ENCODE measurements at places on chromosomes 7 and 10.
A peak's percentile ranks its signal among the peaks of the same experiment; 100 is the strongest.

- DNase-seq = no peak
Observed at GRCh38 chr10:27783660-27784059, 38.0 kb upstream of the MKX start.

DNA sequence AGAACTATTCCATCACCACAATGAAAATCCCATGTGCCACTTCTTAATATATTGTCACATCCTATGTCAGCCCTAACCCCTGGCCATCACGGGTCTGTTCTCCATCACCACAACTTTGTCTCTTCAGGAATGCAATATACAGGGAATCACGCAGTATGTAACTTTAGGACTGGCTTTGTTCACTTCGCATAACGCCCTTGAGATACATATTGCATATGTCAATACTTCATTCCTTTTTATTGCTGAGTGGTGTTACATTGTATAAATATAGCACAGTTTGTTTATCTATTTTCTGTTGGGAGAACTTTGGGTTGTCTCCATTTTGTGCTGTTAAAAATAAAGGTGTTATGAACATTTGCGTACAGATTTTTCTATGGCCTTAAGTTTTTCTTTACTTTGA is 195.4 kb upstream of the ZMIZ1 start:
- DNase-seq = no peak

DNA sequence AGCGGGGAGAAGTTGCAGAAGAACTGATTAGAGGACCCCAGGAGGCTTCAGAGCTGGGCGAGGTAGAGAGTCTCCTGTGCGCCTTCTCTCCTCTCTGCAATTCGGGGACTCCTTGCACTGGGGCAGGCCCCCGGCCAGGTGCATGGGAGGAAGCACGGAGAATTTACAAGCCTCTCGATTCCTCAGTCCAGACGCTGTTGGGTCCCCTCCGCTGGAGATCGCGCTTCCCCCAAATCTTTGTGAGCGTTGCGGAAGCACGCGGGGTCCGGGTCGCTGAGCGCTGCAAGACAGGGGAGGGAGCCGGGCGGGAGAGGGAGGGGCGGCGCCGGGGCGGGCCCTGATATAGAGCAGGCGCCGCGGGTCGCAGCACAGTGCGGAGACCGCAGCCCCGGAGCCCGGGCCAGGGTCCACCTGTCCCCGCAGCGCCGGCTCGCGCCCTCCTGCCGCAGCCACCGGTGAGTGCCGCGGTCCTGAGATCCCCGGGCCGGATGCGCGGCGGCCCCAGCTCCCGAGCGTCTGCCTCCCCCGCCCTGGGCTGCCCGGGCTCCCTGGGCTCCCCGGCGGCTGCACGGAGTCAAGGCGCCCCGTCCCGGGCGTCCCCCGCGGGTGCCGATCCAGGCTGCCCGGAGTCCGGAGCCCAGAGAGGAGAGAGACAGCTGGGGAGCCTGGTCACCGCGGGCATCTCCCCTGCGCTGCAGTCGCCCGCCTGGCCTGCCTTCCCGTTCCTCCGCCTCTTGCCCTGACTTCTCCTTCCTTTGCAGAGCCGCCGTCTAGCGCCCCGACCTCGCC is at the start of gene PLAU:
PLAU (plus strand) TSS at position 369 of the 789 bp plus-strand sequence. CDS start 424 bp downstream, outside the sequence.
- DNase-seq = peak; percentile 72

GRCh38 chr7:75055830-75056772 is 17.5 kb downstream of the RCC1L start:
- DNase-seq = no peak

- DNase-seq = no peak
Observed at GRCh38 chr10:59968705-59969104, 62.3 kb upstream of the CCDC6 start.

- DNase-seq = no peak
Observed at GRCh38 chr10:116470768-116471415, 43.2 kb downstream of the PNLIPRP3 start.

- no peak for DNase-seq
Observed at GRCh38 chr10:78686444-78687060, 382.2 kb upstream of the ZMIZ1 start.

DNA sequence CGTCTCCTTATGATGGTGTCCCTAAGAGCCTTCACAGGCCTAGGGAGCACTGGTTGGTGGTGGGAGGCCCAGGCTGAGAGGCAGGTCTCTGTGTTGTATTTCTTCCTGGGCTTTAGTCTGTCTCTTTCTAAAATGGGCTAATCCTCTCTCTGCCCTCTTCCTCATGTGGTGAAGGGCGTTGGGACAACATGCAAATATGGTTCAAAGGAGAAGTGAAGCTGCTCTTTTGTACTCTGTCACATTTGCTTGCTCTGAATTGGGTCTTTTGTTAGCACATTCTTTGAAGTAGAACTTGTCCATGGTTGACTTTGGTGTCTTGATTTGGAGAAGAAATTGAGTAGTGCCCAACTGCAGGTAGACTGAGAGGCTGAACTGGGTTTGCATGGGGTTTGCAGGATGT is 814 bp downstream of the HK1 start:
- DNase-seq = no peak

- DNase-seq = no peak
Observed at GRCh38 chr7:130135208-130136205, 65.2 kb downstream of the KLHDC10 start.

- no peak for DNase-seq
Observed at GRCh38 chr7:21281193-21281592, 146.7 kb upstream of the SP4 start.

GRCh38 chr10:97508342-97508741 is 9.6 kb downstream of the UBTD1 start:
- no peak for DNase-seq

GRCh38 chr7:155303897-155304296 is 6.2 kb downstream of the INSIG1 start:
- DNase-seq = no peak

DNA sequence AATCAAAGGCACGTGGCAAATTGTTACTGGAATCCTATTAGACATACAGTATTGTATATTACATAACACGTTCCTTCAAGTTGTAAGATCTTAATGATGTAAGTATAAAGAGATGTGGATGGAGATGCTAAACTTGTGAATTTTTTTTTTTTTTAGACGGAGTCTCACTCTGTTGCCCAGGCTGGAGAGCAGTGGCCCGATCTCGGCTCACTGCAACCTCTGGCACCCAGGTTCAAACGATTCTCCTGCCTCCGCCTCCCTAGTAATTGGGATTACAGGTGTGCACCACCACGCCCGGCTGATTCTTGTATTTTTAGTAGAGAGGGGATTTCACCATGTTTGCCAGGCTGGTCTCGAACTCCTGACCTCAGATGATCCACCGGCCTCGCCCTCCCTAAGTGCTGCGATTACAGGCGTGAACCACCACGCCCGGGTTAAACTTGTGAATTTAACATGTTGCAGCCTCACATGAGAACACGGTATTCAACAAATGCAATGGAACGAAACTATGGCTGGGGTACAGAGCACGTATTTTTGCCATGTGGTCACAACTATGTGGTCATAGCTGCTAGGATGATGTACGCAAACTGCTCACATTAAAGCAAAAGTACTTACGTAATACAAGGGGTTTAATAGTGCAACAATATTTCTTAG is 818 bp upstream of the SUPV3L1 start:
- peak; percentile 69 for DNase-seq

DNA sequence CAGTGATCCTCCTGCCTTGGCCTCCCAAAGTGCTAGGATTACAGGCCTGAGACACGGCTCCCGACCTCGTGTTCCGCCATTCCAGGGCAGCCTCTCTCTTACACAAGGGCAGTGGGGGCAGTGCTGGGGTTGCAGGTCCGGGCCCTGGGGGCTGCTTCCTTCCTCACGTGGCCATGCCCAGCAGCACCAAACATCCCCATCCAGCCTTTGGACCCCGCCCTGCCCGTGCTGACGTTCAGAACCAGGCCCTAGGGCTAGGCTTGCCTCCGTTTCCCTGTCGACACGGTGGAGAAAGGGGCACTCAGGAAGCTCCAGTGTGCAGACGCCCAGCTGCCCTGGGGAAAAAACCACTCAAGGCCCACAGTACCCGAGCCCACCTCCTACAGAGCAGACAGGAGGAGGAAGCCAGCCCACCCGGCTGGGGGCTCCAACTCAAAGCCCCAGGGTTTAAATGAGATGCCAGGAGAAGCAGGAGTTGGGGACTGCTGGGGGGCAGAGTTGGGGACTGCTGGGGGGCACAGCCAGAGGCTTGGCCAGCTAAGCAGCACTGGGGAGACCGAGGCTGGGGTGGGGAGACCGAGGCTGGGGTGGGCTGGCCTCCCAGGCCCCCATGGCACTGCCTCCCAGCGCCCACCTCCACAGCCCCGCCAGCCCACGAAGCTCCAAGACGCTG is 35.9 kb downstream of the ADAP1 start:
- peak; percentile 47 for DNase-seq

GRCh38 chr7:13792208-13792607 is 197.3 kb downstream of the ETV1 start:
- no peak for DNase-seq

- no peak for DNase-seq
Observed at GRCh38 chr7:15503603-15504290, 58.1 kb downstream of the AGMO start.

GRCh38 chr7:139725077-139725476 is 52.7 kb downstream of the HIPK2 start:
- DNase-seq = no peak

GRCh38 chr7:134761266-134761665 is 18.2 kb upstream of the CALD1 start:
- no peak for DNase-seq

GRCh38 chr10:111077479-111077784 is 603 bp downstream of the ADRA2A start:
- DNase-seq = no peak

- no peak for DNase-seq
Observed at GRCh38 chr7:113113912-113114311, 4.4 kb downstream of the SMIM30 start.

GRCh38 chr7:22639396-22639795 is 87.6 kb upstream of the IL6 start:
- DNase-seq = no peak

GRCh38 chr7:86958380-86958779 is 101.1 kb downstream of the ELAPOR2 start:
- no peak for DNase-seq

- DNase-seq = no peak
Observed at GRCh38 chr10:43686414-43686813, 37.7 kb upstream of the ZNF32 start.

GRCh38 chr7:16586081-16586874 is 59.3 kb downstream of the ANKMY2 start:
- no peak for DNase-seq

Data from activated CD8-positive, alpha-beta memory T cell treated with anti-CD3 and anti-CD28 coated beads, Interleukin-2, amount 50 U/mL, for 48 hours (primary cell).